ENCODE measurements at places on chromosomes 4 and X.

GRCh38 chr4:168124008-168124641 is 31.8 kb downstream of the ANXA10 start:
- no peak for ATAC-seq

DNA sequence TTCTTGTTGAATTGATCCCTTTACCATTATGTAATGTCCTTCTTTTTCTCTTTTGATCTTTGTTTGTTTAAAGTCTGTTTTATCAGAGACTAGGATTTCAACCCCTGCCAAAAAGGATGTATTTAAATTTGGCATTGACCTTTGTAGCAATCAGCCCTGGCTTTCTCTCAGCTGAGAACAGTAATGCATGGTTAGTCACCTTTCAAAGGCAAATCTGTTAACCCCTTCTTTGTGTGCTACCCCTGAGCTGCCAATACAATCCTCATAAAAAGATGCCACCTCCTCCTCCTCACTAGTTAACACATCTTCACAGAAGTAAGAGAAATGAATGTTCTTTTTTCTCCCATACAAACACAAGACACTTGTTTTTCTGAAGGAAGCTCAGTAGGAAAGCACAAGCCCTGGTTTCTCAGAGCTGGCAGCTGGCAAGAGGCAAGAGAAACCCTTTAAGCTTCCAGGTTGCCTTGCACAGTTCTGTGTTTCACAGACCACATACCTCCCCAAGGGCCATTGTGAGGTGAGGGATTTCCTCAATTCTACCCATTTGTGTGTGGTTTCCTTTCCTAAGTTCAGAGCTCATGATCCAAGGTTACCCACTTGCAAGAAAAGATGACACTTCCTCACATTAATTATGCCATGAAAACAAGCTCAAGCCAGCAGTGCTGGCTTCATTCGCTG is 122.6 kb downstream of the RCHY1 start:
- peak; percentile 67 for ATAC-seq

DNA sequence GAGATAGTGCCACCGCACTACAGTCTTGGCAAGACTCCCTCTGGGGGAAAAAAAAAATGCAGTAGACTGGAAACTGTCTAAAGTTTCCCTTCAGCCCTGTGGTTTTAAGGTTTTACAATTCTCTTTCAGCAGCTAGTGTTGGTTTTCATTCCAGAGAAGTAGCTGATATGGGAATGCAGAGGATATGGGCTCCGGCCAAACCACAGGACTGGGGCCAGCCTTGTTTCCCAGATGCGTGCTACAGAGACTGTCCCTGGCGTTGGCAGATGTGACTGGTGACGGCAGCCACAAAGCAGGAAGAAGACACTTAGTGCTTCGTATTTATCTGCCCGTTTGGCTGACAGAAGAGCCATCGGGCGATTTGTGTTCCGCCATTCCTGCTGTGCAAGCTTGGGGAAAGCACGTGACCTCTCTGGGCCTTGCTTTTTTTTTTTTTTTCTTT is 43.2 kb downstream of the ZBTB49 start:
- ATAC-seq = peak; percentile 53

- peak; percentile 41 for ATAC-seq
These were observed 236.9 kb downstream of the TACR3 start for GRCh38 chr4:103482893-103483292.

GRCh38 chrX:78545233-78545632 is 113.9 kb downstream of the RTL3 start:
- no peak for ATAC-seq

- ATAC-seq = no peak
These were observed 4.5 kb downstream of the DDX3X start for GRCh38 chrX:41338436-41338835.

DNA sequence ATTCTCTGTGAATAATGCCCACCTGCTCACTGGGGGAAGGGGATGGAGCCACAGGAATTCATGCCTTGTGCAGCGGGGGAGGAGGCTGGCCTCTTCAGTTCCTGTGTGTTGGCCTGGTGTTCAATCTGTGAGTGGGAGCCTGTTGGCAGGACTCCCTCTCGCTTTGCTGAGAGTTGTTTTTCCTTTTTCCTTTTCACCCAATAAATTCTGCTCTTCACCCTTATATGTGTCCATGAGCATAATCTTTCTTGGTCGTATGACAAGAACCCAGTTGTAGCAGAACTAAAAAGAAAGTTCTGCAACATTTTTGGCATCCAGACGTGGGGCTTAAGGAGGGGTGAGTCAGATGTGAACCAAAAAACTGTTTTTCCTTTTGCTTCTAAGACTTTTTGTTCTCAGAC is 235.2 kb upstream of the HDX start:
- no peak for ATAC-seq

DNA sequence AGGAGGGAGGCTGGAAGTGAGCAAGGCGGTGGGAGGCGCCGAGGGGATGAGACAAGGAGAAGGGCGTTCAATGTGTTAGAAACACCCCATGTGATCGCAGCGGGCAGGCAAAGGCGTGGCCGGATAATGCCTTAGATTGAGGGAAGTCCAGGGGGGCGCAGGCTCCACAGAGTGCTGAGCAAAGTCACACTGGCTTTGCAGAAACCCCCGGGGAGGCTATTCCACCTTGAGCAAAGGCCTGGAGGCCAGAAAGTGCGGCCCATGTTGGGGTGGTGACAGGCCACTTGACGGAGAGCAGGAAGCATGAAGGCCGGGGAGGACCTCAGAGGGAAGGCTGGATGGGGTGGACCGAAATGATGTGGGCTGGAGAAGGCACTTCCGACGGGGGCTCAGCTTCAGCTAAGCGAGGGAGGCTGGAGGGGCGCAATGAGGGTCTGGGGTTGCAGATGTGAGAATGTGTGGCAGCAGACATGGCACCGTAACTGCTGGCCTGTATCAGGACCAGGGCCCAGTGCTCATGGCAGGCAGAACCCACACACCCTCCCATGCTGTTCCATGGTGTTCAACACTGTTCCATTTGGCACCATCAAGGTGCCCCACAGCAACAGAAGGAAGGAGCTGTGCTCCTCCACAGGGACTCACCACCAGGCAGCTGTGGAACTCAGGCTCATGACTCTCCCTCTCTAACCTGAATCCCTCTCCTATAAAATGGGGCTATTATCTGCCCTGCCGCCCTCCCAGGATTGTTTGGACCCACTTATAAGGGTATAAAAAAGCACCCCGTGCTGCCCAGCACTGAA is 50.3 kb downstream of the HMX1 start:
- no peak for ATAC-seq

GRCh38 chrX:124028182-124028581 is 66.7 kb downstream of the STAG2 start:
- ATAC-seq = no peak

DNA sequence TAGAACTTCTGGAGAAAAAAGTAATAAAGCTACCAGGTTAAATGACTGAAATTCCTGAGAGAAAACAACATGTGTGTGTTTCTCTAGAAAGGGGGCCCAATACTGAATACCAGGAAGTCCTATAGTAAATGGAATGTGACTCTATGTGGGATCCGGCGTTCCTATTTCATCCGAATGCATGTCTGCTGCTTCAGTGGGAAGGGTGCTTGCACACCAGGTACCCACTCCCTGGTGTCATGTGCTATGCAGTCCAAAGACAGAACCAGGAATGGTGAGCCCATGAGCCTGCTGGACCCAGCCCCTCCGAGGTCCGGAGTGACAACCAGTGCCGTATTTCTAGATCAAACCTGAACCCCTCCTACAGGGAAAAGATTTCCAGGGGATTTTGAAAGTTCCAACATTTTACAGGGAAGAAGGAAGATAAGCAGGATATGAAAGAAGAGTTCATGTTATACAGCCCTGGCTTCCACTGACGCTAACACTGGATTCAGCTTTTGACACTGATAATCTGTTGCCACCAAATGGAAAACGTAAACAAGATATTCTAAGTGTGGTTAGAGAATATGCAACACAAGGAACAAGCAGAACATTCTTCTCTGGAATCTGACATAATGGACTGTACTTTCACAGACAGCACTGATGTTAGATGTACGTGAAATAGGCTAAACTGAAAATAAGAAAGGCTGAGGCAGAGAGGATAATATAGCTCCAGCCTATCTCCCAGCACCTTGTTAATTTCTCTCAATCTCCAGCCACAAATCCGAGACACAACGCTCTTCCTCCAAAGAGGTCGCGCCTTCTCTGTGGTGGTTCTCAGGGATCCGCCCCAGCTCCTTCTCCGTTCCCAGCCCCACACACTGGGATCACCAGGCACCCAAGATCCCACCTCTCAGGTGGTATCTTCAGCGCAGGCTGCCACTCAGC is 725 bp upstream of the CXCL1 start:
- ATAC-seq = peak; percentile 22

- ATAC-seq = no peak
These were observed 239.2 kb upstream of the GNPDA2 start for GRCh38 chr4:44965435-44966095.

DNA sequence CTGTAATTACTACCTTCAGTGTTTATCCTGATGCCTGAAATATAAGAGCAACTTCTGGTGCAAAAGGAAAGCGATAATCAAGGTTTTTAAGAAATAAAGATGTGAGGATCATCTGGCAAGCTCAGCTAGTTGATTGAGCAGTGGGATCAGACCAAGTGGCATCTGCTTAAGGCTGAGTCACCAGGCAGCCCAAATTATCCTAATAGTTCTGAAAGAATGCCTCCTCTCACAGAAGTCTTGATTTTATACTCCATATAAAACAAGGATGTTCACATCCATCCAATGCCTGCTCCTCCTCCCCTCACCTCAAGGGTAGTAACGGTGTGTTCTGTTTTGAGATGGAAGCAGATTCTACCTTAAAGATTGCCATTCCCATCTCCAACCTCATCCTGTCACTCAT is 134.5 kb upstream of the RASGEF1B start:
- no peak for ATAC-seq

GRCh38 chr4:185374573-185374972 is 21.2 kb downstream of the LRP2BP start:
- no peak for ATAC-seq

DNA sequence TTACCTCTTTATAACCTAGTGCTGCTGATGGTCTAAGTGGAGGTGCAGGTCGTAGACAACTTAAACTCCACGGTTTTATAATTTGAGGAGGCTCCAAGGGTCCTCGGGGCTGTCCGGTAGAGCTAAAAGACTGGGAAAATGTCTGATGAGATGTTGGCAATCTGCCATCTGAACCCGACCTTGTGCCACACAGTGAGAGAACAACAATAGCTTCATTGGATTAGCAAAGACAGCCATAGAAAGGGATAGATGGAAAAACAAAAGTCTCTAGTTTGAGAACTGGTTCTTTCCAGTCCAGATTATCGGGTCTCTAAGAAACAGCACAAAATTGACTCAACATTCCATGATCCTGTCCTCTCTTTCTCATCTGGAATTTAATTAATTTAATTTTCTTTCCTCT is 31.6 kb downstream of the CD40LG start:
- no peak for ATAC-seq

GRCh38 chrX:48974574-48974973 is 2.9 kb upstream of the KCND1 start:
- no peak for ATAC-seq

- ATAC-seq = no peak
These were observed 604.9 kb upstream of the ZFP42 start for GRCh38 chr4:187390646-187391045.

DNA sequence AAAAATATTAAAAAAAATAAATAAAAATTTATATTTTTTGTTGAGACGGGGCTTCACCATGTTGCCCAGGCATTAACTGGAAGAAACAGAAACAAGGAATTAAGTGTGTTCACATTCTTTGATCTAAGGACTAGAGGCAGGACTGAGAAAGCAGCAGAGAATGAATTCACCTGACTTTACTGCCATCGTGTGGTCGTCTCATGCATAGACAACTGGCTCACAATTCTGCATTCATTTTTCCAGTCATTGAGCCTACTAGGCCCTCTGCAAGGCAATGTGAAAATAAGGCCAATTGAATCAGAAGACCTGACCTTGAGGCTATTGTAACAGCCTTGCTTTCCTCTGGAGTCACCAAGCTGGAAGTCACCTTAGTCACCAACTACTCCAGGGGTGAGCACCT is 37.4 kb downstream of the LHFPL1 start:
- no peak for ATAC-seq

DNA sequence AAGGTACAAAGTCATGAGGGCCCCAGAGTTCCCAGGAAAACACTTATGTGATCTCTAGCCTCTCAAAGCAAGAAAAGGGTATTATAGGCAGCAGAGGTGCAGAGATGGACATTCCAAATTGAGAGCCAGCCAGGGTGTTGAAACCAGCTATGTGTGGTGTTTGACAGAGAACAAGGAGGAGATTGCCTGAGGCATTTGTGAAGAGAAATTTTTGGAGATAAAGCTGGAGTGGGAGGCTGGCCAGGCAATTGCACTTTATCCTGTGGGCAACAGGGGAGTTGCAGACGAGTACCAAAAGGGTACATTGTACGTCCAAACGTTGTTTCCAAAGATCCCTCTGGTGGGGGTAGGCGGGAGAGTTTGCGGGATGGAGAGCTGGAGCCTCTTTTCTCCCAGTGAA is 2.5 kb upstream of the GABRE start:
- ATAC-seq = no peak

DNA sequence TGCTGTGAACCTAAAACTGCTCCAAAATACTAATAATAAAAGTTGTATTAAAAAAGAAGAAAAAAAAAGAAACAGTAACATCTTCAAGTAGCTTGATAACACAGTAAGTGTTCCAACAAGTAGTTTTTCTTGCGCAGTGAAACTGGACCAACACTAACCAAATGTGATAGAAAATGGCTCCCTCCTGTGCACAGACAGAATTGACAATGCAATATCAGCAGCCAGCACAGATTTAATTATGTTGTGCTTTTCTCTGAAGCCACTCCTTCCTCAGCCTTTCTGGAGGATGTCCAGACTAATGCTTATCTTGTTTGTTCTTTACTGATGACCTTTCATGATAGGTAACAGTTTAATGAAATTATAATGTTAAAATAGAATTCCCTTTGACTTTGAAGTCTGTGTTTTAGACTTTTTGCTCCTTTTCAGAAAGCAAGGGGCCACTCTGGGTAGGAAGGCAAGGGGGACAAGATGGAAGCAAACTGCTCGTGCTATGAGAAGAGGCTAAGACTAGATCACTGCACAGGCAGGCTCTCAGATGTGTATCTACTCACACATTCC is 147.1 kb upstream of the RPL34 start:
- no peak for ATAC-seq

GRCh38 chr4:83418211-83418610 is 37.4 kb downstream of the HELQ start:
- ATAC-seq = no peak

DNA sequence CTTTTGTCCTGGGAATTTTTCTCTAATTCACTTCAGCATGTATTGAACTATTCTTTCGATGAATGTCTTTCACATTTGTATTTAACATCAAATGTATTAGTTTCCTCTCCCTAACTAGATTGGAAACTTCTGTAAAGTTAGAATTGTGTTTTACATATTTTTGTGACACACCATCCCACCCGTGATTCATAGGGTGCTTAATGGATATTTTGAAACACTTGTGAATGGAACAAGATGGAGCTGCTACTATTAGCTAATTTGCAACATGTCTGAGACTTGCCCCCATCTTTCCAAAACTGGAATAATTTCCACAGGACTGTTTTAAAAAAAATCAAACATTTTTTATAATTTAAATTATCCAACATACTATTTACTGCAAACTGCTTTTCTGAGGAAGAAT is 30.2 kb upstream of the GNPDA2 start:
- ATAC-seq = no peak

- no peak for ATAC-seq
These were observed 23.1 kb upstream of the LRAT start for GRCh38 chr4:154720618-154721267.

- ATAC-seq = no peak
These were observed 206.1 kb upstream of the KLF8 start for GRCh38 chrX:56025872-56026571.

All from stimulated activated memory B cell treated with anti-CD40 and anti-IgM and Interleukin-4, amounts not matched to agents 10 μg/mL and 1 μg/mL and 100 μg/mL, for 72 hours (primary cell).